ENCODE measurements at places on chromosomes 4 and X. TPM values are rescaled to one million over a fixed set of nuclear protein-coding genes. Genes with fewer than 3 reads are reported as not detected.

- no peaks in the 10 kb centered on the region for H3K4me1 ChIP-seq
- H3K27me3 ChIP-seq = peaks cover 50% of the 10 kb centered on the region
- peaks cover 3% of the 10 kb centered on the region for H3K36me3 ChIP-seq
- no peak for DNase-seq
Observed at GRCh38 chr4:8920289-8920965, 48.8 kb upstream of the HMX1 start.

DNA sequence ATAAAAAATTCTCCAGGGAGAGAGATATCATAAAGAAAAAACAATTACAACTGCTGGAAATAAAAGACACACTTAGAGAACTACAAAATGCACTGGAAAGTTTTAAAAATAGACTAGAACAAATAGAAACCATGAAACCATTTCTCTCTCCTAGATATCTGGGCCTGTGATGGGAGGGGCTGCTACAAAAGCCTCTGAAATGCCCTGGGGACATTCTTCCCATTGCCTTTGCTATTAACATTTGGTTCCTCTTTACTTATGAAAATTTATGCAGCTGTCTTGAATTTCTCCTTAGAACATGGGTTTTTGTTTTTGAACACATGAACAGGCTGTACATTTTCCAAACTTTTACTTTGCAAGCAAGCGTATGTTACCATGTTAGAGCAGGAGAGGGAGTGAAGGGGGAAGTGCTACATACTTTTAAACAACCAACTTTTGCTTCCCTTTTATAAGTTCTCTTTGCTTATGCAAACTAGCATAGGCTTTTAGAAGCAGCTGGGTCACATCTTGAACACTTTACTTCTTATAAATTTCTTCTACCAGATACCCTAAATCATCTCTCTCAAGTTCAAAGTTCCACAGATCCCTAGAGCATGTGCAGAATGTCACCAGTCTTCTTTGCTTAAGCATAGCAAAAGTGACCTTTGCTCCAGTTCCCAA lies 47.9 kb upstream of the PACRGL start:
- H3K27ac ChIP-seq = no peak overlapping the region
- H3K36me3 ChIP-seq = no peaks in the 10 kb centered on the region
- no peak for DNase-seq
- peaks cover 8% of the 10 kb centered on the region for H3K4me1 ChIP-seq

GRCh38 chr4:120348948-120349347 lies 282.3 kb upstream of the MAD2L1 start:
- no peak for DNase-seq
- no peaks in the 10 kb centered on the region for H3K36me3 ChIP-seq
- no peaks in the 10 kb centered on the region for H3K4me1 ChIP-seq

GRCh38 chr4:138650929-138651448 lies 364.6 kb upstream of the NOCT start:
- no peaks in the 10 kb centered on the region for H3K27me3 ChIP-seq
- no peak overlapping the region for H3K4me3 ChIP-seq
- H3K27ac ChIP-seq = no peak overlapping the region
- H3K36me3 ChIP-seq = no peaks in the 10 kb centered on the region
- DNase-seq = no peak

ARR3 gene
- total RNA-seq = not detected
